Fibroblast of mammary gland (primary cell): ENCODE measurements at places on chromosomes 12 and 14.
A peak's percentile ranks its signal among the peaks of the same experiment; 100 is the strongest.

DNA sequence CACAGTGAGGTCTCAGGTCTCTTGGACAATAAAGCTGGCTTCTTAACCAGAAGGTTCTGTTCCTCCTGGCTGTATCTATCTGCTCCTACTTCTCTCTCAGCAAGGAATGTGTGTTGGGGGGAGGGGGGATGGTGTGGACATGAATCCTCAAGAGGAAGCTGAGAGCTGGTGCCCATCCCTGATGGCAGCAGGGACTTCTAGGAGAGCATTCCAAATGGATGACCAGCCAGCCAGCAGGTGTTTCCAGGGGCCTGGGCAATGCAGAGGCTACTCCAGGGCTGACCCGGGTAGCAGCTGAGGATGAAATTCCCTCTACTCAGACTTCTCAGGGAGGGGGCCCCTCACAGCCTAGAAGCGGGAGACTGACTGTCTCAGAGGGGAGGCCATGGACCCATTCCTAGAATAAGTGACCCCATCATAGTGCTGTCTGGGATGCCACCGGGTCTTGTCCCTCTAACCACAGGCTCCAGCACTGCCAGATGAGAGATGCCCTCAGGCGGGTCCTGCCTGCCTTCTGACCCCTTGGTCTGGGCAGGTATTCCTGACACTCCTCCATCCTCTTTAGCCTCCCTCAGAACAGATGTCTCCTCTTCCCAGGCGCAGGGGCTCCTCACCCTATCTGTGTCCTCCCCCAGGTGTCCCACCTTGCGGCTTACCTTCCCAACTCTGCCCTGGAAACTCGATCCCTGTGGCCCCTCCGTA is 1.2 kb downstream of the RAB15 start:
- DNase-seq: no peak

DNA sequence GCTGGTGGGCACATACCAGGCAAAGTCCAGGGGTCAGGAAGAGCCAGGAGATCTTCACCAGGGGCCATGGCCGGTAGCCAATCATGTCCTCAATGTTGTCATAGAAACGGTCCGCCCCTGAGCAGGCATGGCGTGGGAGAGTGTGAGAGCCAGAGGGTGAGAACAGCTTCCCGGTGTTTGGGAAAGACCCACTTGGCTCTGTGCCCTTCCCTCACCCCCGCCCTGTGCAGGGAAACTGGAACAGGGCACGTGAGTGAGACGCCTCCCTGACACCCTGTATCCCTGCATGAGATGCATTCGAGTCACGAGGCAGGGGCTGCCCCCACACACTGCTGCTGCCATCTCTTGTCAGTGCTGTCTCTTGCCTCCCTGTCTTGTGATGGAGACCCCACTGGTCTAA is 20.7 kb downstream of the SLC6A12 start:
- DNase-seq: peak; percentile 17

- peak; percentile 98 for DNase-seq
Observed at GRCh38 chr14:22536853-22537338, 52.1 kb downstream of the DAD1 start.

DNA sequence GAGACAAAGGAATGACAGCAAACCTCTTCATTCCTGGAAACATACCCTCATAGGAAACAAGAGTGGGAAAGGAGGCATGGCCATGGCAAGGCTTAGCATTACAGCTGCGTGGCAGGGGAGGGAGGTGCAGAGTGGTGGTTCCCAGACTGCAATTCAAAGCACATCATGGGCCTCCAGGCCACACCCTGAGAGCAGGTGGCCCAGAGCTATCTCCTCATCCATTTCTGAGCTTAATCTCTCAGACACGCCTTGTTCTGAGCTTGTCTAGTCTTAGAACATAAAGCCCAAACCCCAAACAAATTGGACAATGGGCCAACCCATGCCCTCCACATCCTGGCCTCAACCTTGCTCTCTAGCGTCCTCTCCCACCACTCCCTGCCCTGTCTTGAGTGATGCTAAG is 5.9 kb upstream of the KRT3 start:
- no peak for DNase-seq

DNA sequence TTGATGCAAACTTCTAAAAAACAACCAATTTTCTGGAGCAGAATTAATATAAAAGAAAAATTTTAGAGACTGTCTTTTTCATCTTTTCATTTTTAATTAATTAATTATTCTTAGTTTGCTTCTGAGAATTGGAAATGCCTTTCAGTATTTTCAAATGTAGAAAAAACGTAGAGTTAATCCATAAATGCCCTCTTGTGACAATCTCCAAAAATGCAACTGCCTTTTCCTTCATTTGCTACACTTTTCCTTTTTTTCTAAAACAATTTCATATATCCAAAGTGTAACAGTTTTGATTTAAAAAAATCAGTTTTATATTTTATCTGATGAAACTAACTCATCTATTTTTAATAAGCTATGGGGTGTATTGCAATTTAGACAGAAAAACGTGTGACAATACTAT is 409.3 kb downstream of the PRKD1 start:
- DNase-seq: peak; percentile 36

GRCh38 chr12:108915632-108916133 is 35.8 kb downstream of the DAO start:
- no peak for DNase-seq

DNA sequence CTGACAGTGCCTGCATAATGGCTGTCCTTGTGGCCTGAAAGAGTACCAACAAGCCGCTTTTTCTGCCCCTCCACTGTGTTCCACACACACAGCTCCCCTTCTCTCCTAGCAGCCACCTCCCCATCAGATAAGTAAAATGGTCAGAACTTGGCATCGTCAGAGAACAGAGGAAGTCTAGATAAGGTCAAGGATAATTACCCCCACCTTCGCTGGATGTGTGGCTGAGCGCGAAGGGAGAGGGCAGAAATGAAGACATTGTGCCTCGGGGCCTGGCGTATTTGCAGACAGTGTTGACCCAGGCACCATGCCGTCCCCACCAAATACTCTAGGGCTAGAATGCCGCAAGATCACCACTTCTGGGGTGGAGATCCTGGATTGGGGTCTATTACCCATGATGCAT is 30.6 kb downstream of the FBXO21 start:
- DNase-seq: no peak
